ENCODE measurements at places on chromosomes 11 and 22. TPM values are rescaled to one million over a fixed set of nuclear protein-coding genes. Genes with fewer than 3 reads are reported as not detected.

LRRC56 gene
- 0.43 TPM for total RNA-seq

GRCh38 chr22:31342389-31343140 is 3.6 kb downstream of the PATZ1 start:
- DNase-seq: no peak

DNA sequence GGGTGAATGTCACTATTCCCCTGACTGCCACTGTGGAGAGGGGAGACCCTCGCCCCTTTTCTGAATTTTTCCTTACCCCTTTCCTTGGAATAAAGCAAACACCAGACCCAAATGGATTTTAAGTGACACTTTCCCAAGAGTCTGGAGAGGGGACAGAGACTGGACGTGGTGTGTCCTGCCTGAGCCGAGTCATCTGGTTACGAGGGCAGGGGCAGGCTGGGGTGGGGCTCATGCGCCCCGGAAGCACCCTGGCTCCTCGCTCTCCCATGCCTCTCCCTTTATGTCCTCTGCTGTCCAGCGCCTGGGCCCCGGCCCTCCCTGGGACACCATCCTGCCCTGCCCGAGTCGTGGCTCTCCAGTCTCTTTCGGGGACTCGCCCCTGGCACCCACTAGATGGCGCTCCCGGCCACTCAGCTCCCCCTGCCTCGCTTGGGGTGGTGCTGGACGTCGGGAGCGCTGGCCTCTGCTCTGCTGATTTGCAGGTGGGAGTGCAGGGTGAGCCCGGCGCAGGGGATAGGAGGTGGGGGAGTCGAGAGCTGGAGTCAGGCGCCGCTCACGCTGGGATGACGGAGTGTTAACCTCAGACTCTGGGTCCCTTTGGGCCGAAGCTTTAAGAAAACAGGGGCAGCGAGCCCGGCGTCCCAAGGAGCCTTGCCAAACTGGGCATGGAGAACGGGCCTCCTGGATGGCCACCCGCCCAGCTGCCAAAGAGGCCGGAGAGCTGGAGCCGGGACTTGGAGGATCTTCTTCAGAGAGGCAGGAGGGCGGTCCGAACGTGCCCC is 89.8 kb downstream of the RPS6KA4 start:
- DNase-seq: peak; percentile 94

DNA sequence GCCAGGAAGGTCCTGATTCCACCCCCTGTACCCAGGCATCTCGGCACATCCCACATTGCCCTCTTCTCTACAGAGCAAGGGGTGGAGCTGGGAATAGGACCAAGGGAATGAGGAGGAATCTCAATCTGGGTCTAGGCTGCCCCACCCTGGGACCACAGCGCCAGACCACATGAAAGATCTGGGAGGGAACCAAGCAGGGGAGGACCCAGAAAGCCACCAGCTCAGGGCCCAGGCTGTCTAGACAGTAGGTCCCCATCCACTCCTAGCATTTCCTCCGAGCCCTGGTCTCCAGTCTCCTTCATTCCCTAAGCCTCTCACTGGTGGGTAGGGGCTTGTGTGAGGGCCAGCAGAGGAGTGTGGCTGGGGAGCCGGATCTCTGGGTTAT is 11.6 kb downstream of the PHLDB1 start:
- peak; percentile 93 for DNase-seq

GRCh38 chr11:120025606-120026335 is 112.1 kb downstream of the TRIM29 start:
- peak; percentile 73 for DNase-seq

Data from posterior vena cava (tissue), 2 donors.